ENCODE measurements at places on chromosomes 7 and 10.

DNA sequence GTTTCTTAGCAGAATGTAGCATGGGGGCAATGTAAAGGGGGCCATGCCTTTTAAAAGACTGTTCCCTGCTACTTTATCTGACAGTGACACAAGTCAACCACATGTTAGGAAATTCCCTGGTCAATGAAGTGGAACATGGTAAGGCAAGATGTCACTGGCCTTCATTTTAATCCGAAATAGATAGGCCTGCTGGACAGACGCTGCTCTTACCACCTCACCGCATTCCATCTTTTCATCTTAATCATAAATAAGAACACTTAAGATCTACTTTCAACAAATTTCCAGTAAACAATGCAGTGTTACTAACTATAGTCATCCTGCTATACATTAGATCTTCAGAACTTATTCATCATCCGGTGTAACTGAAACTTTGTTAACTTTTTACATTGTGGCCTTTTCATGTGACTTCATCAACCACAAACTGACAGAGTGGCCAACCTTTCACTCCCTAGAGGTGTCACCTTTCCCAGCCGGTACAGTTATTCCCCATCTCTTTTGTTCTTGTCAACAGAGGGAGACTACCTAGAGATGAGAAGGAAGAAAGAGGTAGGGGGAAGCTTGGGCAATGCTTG lies 15.6 kb downstream of the ASB4 start:
- DNase-seq: no peak

GRCh38 chr10:101053516-101053915 lies 8.3 kb upstream of the KAZALD1 start:
- DNase-seq: no peak

DNA sequence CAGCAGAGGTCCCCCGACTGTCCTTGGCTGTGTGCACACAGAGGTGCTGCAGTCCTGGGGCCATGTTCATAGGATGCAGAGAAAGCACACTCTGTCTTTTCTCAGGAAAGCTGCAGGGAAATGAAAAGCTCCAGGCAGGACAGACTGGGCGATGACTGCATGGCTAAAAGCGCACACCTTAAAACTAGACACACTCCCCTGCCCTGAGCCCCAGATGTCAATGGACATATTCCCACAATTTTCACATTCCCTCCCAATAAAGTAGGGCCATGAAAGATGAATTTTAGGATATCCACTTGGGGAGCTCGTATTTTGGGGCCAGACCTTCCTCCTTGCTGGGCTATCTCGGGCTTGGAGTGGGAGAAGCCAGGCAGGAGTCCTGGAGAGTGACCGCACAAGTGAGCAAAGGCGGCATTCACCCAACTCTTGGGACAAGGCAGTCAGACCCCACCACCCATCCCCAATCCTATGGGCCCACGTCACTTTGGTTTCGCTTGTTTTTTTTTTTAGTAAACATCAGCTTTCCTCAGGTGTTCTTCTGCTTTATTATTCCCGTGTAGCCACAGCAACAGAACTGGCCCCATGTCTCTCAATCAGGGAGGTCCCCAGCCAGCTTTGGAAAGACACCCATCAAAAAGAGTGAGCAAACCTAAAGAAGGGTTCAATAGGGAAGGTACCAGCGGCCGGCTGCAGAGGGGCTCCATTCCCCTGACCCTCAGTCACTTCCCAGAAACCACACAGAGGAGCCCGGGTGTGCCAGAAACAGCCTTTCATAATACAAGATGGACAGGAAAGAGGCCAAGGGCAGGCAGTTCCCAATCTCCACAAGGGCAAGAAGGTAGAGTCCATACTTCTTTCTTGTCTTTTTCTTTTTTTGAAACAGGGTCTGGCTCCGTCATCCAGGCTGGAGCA lies 12.7 kb downstream of the GPRIN2 start:
- DNase-seq: no peak

GRCh38 chr7:55533729-55534080 lies 38.6 kb downstream of the VOPP1 start:
- no peak for DNase-seq

DNA sequence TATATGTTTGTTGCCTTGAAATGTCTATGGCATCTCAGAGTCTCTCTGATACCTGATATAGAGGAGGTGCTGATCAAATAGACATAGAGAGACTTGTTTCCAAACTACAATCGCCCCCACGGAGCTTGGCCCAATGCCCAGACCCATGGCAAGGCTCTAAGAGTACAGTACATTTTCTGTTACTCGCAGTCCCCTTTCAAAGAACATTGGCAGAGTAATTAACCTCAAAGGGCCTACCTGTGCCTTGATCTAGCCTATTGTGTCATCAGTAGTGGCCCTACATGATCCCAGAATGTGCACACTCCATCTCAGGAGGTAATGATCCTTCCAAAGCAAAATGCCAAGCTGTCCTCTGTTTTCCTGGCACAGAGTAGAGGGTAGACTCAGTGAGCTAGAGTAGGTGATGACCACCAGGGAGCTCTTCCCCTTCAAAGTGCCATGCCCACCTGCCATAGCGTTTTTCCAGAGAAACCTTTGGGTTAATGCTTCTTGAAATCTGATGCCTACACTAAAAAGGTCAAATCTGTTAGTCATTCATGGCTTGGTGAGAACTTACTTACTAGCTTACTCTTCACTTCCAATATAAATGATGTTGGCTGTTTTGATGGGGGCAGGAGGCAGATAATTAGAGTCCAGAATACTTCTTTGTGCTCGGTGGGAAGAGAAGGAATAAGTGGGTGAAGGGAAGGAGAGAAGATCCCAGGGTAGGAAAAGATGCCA lies 41.2 kb upstream of the ACSL5 start:
- no peak for DNase-seq

DNA sequence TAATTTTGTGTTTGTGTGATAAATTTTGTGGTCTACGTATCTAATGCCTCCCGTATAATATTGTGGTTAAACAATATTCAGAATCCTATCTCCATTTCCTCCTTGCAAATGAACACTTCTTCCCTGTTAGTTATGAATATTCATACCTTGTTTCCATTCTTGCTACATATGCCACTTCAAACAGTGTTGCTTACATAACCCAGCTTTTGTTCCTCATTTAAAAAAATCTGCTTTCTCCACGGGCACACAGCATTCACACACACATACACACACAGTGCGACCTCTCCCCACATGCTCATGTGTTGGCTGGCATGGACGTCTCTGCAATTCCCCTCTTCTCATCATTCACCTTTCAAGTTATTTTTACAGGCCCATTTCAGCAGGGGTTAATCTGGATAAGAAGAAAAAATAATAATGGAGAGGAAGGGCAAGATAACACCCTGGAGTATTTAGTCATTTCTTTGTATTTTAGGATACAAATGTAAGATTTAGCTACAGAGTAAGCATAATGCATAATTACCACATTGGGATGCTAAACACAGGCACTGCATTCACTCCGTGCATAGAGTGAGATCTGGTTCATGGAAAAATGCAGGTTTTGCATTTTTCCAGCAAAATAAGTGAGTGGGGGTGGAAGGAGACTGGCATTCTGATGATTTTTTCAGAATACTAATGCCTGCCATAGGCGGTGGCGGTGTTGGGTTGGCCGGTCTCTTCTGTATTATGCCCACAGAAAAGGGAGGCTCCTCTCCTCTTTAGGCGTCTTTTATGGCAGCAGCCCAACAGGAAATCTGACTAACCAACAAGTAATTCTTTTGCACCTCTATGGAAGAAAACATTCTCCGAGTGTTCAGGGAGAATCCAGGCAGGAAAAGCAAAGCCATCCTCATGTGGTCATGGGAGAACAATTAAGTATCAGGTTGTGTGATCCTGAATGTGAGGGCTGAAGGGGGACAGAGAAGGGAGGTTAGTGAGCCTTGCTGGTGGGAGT lies 31.7 kb upstream of the ELMO1 start:
- DNase-seq: no peak

DNA sequence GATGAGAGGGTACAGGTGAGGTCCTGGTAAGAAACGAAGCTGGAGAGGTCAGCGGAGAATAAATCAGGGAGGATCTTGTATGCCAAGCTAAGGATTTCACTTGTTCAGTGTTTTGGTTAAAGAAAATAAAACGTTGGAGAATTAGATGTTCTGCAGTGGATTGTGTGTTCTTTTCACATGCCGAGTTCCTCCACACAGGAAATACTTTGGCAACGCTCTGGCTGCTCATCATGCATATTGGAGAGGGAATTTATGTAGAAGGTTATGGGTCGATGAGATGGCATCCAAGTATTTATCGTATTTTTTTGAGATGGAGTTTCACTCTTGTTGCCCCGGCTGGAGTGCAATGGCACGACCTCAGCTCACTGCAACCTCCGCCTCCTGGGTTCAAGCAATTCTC lies 11.0 kb downstream of the RPS24 start:
- DNase-seq: no peak

DNA sequence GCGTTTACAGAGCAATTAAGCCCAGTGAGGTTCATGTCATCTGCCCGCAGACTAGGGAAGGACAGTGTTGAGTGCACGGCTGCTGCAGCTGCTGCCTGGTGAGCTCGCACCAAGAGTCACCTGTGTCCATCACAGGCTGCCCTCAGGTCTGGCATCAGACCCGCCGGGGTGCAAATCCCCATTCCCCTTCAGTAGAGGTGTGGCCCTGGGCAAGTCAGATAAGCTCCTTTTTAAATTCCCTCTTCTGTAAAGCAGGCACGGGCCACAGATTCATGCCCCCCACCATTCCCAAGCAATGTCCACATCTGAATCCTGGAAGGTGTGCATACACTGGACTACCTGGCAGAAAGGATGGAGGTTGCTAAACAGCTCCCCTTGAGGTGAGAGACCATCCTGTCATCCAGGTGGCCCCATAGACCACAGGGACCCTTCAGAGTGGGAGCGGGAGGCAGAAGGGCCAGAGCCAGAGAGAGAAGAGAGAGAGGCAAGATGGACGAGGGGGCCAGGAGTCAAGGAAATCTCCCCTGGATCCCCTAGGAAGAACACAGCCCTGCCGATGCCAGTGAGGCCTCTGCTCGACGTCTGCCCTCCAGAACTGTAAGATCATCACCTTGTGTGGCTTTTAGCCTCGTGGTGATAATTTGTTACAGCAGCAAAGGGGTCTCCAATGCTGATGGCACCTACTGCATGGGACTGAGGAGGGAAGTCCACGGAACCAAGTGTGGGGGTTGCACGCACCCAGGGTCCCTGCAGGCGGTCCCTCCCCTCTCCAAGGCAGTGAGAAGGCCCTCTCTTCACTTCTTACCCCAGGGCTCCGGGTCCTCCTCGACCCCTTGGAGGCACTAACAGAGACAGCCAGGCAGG lies 168.8 kb downstream of the TCERG1L start:
- no peak for DNase-seq

GRCh38 chr10:75187961-75188426 lies 22.6 kb upstream of the VDAC2 start:
- DNase-seq: peak; percentile 57

- DNase-seq: no peak
These were observed 6.5 kb downstream of the NACAD start for GRCh38 chr7:45082031-45082830.

GRCh38 chr7:135666156-135666555 lies 3.8 kb downstream of the STMP1 start:
- DNase-seq: no peak

Measured in D341Med (cell line).